ENCODE measurements at places on chromosomes 3 and 15.

DNA sequence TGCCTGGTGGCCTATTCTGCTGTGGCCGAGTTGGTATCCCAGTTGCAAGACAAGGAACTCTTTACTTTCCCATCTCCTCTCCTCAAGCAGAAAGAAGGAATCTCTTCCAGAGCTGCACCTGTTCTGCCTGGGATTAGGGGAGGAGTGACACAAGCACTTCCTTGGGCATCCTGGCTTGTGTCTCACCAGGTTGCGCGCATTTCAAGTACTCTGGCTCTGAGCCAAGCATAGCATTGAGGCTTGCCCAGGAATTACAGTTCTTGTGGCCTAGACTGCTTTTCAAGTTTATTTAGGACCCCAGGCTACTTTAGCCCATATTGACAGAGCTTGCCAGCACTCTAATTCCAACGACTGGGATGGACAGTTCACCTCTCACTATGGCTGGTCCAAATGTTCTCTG, 150.5 kb downstream of the RSRC1 start:
- no peak for DNase-seq

- no peak for DNase-seq
These were observed 30.6 kb downstream of the INTS14 start for GRCh38 chr15:65580287-65580686.

DNA sequence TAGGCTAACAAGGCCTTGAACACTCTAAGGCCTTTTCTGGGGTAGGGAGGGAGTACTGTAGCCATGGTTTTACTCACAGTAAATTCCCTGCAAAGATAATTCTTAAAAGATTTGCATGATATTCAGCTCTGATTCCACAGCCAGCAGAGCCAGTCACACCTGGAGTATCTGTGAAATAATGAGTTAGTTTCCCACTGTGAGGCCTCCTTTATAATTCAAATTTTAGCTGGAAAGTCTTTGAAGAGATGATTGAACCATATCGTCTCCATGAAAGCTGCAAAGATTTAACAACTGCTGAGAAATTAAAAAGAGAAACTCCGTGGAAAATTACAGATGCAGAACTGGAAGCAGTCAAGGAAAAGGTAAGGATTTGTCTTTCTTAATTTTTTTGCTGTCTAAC, 32.3 kb upstream of the DUT start:
- DNase-seq, result no peak

DNA sequence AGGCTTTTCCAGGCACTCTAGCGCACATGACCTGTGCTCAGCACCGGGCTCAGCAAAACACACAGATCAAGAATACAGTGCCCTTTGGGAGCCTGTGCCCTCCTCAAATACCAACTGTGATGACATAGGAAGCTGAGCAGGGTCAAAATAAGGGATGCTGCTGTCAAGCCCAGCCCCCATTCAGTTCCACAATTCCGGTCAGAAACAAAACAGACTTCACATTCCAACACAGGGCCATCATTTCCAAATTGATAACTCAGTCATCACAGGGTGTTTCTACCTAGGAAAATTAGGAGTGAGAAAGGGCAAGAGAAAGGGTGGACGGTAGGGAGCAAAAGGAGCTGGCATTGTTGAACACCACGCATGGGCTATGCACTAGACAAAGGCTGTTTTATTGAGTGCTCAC, 158.4 kb upstream of the CCDC54 start:
- no peak for DNase-seq

DNA sequence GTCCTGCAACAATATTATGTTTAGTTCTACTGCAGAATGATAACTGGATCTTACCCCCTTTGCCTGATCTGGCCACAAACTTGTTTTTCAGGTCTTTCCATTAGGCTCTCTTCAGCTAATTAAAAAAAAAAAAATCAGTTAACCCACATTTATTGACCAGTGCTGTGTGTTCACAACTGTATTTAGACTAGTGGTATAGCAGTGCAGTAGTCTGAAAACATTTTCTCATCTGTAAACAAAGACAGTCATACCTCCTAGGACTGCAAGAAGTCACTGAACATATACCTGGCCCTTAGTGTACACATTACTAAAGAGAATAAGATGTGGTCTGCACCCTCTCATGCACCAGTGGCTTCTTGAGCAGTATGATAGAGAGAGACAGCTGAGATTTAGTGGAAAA, 22.5 kb downstream of the LPP start:
- no peak for DNase-seq

- DNase-seq, result no peak
These were observed 171.0 kb upstream of the NANOGP8 start for GRCh38 chr15:35256141-35256540.

GRCh38 chr3:67521053-67521646, 133.3 kb downstream of the SUCLG2 start:
- DNase-seq, result no peak

GRCh38 chr3:115363071-115363470, 216.0 kb upstream of the ZBTB20 start:
- no peak for DNase-seq

- DNase-seq, result no peak
These were observed 7.4 kb downstream of the POC1A start for GRCh38 chr3:52146811-52147210.

DNA sequence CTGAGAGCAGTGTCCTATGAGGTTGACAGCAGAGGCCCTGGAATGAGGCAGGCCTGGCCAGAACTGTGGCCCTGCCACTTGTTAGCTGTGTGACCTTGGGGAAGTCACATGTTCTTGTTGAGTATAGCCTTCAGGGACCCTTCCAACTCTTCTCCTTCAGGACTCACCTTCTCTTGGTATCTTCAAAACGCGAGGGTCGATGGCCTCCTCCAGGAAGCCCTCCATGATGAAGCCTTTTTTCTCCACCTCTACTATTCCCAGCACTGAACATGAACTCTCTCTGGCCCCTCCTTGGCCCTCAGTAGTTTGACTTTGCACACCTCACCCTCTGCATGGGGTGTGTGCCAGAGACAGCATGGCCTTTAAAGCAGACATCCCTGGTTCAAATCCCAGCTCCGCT, 195.1 kb upstream of the LINGO1 start:
- no peak for DNase-seq

- DNase-seq, result no peak
These were observed 20.1 kb downstream of the CADM2 start for GRCh38 chr3:84978843-84979242.

GRCh38 chr3:65548848-65549625, 489.7 kb downstream of the MAGI1 start:
- peak; percentile 28 for DNase-seq

DNA sequence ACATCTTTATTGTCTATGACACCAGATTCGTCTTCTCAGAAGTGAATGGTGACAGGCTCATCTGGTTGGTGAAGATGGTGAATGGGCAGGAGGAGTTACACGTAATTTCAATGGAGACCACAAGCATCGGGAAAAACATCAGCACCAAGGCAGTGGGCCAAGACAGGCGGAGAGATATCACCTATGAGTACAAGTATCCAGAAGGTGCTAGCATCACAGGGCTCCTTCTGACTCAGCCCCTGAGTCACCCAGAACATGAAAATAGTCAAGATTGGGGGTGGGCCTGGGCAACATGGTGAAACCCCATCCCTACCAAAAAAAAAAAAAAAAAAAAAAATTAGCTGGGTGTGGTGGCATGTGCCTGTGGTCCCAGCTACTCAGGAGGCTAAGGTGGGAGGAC, 32.6 kb downstream of the TGM4 start:
- no peak for DNase-seq

DNA sequence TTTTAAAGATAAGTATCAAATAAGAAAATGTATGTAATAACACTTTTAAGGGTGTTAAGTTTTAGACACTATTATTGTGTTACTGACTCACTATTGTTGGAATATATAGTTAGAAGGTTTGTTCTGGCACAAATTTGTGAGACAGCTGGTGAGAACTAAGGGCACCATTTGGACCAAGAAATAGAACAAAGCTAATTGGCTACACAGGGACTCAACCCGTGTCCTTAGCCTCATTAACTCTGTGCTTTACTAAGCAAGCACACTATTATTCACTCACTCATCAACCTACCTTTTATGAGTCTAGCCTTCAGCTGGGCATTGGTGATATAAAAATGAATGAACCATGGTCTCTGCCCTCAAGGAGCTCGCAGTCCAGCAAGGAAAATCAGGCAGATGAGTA, 4.1 kb upstream of the UNC13C start:
- peak; percentile 68 for DNase-seq

- no peak for DNase-seq
These were observed 57.9 kb downstream of the TPRA1 start for GRCh38 chr3:127532561-127533203.

DNA sequence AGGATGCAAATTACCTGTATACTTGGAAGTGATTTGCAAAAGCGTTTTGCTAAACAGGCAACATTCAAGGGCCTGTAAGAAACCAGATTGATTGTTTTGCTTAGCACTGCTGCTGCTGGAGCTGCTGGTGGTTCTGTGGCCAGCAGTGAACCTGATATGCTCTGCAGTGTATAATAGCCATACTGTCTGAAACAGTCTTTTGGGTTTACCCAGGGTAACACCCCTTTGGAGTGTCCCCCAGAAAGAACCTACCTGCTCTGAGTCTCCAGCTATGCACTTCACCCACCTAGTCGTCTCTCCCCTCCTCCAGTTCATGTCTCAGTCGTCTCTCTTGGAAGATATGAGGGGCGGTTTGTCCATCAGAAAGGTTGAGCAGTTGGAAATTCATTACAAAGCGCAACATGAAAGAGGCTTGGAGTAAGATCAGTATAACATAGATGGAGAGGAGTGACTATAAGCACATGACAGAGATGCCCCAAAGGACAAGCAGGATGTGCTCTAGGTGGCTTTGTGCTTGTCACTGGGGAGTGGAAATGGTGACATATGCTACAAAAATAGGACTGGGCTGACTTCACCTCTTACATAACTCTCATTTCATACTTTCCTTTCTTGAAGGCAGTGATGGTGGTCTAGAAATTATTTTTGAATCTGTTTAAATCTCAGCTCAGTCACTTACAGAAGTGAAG, 3.8 kb downstream of the MKRN2 start:
- peak; percentile 79 for DNase-seq

DNA sequence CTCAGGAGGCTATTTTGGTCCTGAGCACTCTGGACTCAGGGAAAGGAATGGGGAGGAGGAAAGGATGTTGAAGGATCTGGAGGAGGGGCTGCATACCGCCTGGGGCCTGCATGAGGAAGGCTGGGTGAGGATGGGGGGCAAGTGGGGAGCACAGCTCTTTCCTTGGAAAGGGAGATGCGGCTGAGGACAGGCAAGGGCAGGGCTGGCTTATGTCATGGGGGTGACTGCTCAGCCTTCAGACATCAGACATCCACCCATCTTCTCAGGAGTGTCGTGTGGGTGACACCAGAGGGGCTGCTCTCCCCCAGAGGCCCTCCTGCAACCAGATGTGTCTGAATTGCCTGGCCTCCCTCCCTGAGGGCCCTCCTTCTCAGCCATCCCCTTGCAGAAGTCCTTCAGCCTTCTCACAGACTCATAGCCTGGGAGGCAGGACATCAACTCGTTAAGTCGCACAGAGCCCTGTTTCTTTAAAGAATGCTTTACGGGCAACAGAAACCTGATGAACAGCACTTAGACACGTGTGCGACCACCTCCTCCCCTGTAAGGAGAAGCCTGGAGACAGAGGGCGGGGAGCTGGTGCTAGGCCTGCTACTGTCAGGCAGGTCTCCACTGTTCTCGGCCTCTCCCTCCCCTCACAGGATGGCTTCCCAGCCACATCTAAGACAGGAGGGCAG, 252.3 kb downstream of the OCA2 start:
- DNase-seq, result no peak

- DNase-seq, result no peak
These were observed 9.5 kb upstream of the TRIM69 start for GRCh38 chr15:44726568-44727484.

GRCh38 chr3:179016979-179017670, 54.5 kb downstream of the ZMAT3 start:
- DNase-seq, result no peak

DNA sequence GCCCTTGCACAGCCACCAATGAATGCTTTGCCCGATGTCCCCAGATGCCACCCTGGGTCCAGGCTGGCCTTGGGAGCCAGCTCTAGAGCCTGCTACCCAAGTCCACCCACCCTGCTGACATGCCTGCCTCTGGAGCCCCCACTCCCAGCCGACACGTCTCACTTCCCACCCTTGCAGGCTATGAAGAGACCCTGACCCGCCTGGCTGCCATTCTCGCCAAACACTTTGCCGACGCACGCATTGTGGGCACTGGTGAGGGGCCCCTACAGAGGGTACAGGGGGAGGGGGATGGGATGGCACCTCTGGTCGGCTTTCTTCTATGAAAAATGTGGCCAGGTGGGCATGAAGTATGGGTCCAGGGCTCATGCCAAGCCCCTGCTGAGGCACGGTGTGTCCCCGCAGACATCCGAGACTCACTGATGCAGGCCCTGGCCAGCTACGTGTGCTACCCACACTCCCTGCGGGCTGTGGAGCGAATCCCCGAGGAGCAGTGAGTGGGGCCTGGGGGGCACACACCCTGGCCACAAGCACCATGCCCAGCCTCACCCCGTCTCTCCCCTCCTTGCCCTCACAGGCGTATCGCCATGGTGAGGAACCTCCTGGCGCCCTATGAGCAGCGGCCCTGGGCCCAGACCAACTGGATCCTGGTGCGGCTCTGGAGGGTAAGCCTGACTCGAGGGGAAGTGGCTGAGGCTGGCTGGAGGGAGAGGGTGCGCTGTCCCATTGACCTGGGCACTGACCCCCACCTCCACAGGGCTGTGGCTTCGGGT, 6.0 kb downstream of the AMIGO3 start:
- DNase-seq, result no peak

DNA sequence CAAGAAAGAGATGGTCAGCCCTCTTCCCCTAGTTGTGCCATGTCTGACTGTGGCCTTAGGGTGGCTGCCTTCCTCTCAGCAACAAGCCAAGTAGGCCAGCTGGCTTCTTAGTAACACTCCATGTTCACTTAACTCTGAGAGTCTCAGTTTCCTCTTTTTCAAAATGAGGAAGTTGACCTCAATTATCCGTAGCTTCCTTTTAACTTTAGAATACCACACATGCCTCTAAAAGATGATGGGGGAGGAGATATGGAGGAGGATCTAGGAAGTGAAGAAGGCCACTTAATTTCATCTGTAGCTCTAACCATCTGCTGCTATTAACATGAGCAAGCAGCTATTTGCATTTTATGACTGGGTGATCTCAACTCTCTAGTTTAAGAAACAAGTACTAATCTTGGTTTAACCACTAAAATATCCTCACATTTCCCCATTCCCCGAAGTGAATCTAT, 32.9 kb downstream of the CD200R1L start:
- no peak for DNase-seq

Data from cerebellum (tissue), 4 donors.